Placental pericyte (primary cell): ENCODE measurements at places on chromosomes 2 and 18. TPM values are rescaled to one million over a fixed set of nuclear protein-coding genes. Genes with fewer than 3 reads are reported as not detected.

The SPC25 gene
- total RNA-seq = 0.44 and 7.6 TPM in 2 replicates

The PSMA8 gene
- total RNA-seq = not detected in 2 replicates

The CMPK2 gene
- total RNA-seq = 0.22 and 5.0 TPM in 2 replicates

The DCC gene
- under 0.01 TPM in 1 of 2 replicates, not detected in the other for total RNA-seq

The CRYBA2 gene
- not detected in 2 replicates for total RNA-seq

The FBLN7 gene
- 0.66 and 2.9 TPM in 2 replicates for total RNA-seq

The SERPINB4 gene
- total RNA-seq = 0.14 TPM in 1 of 2 replicates, not detected in the other

The CROCC2 gene
- not detected in 2 replicates for total RNA-seq

The RESP18 gene
- total RNA-seq = not detected in 2 replicates

The GPR45 gene
- total RNA-seq = 0.22 TPM in 1 of 2 replicates, not detected in the other
